CD4-positive, alpha-beta T cell treated with Interleukin-6 at 100 ng/mL for 8 hours (primary cell): ENCODE measurements at places on chromosomes 5 and 9.

- no peak for DNase-seq
These were observed 41.9 kb downstream of the STK10 start for GRCh38 chr5:172145870-172146747.

DNA sequence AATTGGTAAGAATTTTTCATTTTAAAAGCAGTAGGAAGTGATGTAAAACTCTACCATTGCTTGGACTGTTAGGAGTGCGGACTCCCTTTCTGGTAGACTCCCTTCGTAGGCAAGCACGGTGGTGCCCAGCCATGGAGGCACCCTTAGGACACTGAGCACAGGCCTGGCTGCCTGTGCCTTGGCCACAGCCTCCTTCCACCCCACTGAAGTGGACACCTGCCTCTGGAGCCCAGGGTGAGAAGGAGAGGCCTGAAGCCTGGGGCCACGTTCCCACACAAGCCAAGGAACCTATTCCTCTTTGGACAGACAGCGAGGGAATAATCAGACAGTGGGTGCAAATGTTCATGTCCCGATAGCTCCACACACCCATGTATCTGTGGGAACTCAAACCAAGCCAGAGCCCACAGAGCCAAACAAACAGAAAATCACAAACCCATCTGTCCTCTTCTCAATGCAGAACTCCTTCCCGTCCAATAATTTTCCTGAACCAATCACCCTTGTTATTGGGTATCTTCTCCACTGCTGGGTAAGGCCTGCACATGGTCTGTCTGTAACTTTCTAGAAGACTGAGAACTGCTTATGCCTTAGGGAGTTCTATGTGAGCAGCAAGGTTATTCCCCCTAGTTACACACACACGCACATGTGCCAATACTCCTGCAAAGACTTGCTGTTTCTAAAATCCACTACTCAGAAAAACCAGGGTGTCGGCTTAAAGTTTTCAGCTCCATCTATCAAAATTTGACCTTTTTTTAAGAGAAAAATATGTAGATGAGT, 45.2 kb downstream of the UBE2QL1 start:
- no peak for DNase-seq

DNA sequence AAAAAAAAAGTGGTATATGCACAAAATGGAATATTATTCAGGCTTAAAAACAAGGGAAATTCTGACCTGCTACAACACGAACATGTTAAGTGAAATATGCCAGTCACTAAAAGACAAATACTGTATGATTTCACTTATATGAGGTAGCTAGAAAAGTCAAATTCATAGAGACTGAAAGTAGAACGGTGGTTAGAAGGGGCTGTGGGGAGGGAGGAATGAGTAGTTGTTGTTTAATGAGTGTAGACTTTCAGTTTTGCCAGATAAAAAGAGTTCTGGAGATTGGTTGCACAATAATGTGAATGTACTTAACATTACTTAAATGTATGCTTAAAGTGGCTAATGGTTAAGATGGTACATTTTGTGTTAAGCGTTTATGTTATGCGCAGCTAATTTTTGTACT, 79.5 kb upstream of the IL12B start:
- no peak for DNase-seq

DNA sequence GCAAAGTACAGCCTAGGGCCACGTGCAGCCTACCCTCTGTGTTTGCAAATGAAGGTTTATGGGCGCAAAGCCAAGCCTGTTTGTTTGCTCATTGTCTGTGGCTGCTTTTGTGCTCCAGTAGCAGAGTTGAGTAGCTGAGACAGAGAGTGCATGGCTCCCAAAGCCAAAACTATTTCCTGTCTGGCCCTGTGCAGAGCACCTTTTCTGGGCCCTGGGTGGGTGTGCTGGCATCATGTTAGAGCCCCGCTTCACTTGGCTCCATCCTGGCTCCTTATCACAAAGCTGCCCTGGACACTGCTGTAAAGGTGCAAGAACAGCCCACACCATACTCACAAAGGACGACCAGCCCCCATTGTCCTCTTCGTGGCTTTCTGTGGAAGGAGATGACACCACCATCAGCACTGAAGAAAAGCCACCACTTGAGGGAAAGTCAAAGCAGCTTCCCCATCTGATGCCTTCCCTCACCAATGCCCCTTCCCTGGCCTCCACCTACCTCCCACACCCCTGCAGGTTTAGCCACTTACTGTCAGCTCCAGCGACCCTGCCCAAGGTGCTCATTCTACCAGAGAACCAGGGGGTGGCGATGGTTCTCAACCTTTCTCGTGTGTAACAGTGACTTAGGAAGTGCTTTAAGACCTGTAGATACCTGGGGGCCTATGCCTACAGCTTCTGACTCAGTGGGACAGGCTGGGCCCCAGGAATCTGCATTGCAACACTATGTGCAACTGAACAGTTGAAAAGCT, 23.4 kb downstream of the LCP2 start:
- peak; percentile 72 for DNase-seq

GRCh38 chr9:137074657-137075274, 2.6 kb upstream of the UAP1L1 start:
- no peak for DNase-seq

DNA sequence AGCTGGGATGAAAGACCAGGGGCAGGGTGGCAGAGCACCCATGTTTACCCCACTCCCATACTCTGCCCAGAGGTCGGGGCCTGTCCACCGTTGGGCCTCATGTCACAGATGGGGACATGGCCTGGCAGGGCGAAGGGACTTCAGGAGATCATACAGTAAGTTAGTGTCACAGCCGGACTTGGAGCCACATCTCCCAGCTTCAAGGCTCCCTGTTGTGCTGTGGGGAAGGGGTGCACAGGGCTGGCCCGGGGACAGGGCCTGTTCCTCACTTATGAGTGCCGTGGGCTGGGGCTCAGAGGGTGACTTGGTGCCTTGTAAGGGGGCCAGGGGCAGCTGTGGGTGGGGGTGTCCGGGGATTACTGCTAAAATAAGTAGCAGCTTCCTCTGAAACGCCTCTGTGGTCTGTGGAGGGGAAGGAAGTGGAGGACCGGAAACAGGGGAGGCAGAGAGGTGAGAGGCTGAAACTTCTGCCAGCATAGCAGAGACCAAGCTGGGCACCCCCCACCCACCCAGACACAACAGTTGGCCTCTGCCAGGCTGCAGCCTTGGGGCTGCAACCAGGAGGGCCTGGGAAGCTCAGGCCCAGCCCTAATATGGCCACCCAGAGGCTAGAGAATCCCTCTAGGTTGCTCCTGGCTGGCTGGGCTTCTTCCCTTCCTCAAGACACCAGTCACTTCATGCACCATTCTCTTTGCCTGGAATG, 41.1 kb upstream of the NEK6 start:
- DNase-seq: peak; percentile 45

- DNase-seq: no peak
These were observed 996.8 kb downstream of the EFNA5 start for GRCh38 chr5:106673941-106674340.

GRCh38 chr5:56142614-56143372, 90.3 kb downstream of the ANKRD55 start:
- no peak for DNase-seq

- no peak for DNase-seq
These were observed 133.3 kb upstream of the DMRT1 start for GRCh38 chr9:708182-708550.

GRCh38 chr5:111968459-111968858, 211.5 kb upstream of the NREP start:
- no peak for DNase-seq

GRCh38 chr9:37386988-37387387, 35.5 kb upstream of the GRHPR start:
- DNase-seq: no peak
